Common myeloid progenitor, CD34-positive (primary cell): ENCODE measurements at places on chromosomes 2 and 18.
A peak's percentile ranks its signal among the peaks of the same experiment; 100 is the strongest.

- no peaks in the 10 kb centered on the region for H3K27me3 ChIP-seq
- no peak overlapping the region for H3K4me3 ChIP-seq
- no peak overlapping the region for H3K27ac ChIP-seq
- no peaks in the 10 kb centered on the region for H3K36me3 ChIP-seq
- no peak for DNase-seq
- H3K4me1 ChIP-seq = no peaks in the 10 kb centered on the region
These were observed 33.3 kb upstream of the ANKRD62 start for GRCh38 chr18:12060182-12060870.

- DNase-seq = no peak
- H3K4me1 ChIP-seq = no peaks in the 10 kb centered on the region
- no peak overlapping the region for H3K4me3 ChIP-seq
- no peaks in the 10 kb centered on the region for H3K27me3 ChIP-seq
- H3K36me3 ChIP-seq = peaks cover 79% of the 10 kb centered on the region
These were observed 26.4 kb downstream of the ELP2 start for GRCh38 chr18:36155851-36156757.

DNA sequence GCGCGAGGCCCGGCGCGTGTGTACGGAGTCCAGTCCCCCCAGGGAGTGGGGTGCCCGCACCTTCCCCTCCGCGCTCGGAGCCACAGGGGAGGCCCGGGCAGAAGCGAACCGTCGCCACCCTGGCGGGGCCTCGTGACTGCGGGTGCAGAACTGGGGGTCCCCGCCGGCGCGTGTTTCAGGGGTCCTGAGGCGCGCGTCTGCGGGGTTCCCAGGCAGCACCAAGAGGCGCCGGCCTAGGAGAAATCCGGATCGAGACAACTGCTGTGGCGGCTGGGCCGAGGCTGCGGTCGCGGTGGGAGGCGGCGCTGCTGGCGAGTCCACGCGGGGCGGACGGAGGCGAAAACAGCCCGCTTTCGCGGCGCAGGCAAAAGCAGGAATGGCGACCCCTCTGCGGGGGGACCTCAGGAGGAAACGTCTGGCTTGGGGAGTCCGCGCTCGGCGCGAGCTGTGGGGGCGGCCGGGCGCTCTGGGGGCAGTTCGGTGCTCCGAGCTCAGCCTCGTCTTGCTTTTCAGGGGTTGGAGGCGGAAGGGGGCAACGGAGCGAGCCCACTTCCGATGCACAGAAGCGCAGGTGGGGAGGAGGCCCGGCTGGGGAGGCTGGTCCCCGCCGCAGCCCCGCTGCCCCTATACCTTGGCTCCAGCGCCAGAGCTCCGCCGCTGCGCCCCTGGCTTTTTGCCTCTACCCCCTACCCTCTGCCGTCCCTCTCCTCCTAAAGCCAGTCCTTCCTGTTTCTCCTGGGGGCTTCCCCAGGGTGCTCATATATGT, 81.5 kb upstream of the LDLRAD4 start:
- H3K27me3 ChIP-seq = no peaks in the 10 kb centered on the region
- H3K4me1 ChIP-seq = peaks cover 30% of the 10 kb centered on the region
- peak overlapping the region; percentile 84 for H3K4me3 ChIP-seq
- H3K36me3 ChIP-seq = no peaks in the 10 kb centered on the region
- peak; percentile 71 for DNase-seq

DNA sequence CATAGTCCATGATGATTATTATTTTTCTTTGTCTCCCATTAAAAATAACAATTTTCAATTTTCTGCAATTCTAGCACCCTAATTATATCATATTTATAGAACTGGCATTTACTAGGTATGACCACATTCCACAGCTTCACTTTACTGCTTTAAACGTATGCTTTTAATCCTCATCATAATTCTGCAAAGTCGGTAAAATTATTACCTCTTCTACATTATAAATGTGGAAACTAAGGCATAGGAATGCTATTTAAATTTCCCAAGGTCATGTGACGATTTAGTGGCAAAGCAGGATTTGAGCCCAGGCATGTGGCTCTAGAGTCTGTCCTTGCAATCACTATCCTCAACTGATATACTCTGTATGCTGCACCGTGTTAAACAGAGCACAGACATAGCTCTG, 866.4 kb downstream of the EPHA4 start:
- H3K27ac ChIP-seq = no peak overlapping the region
- no peaks in the 10 kb centered on the region for H3K27me3 ChIP-seq
- no peaks in the 10 kb centered on the region for H3K36me3 ChIP-seq
- no peak overlapping the region for H3K4me3 ChIP-seq
- no peaks in the 10 kb centered on the region for H3K4me1 ChIP-seq

- no peak overlapping the region for H3K27ac ChIP-seq
- H3K4me1 ChIP-seq = no peaks in the 10 kb centered on the region
- H3K36me3 ChIP-seq = peaks cover 3% of the 10 kb centered on the region
- no peaks in the 10 kb centered on the region for H3K27me3 ChIP-seq
- no peak overlapping the region for H3K4me3 ChIP-seq
These were observed 86.4 kb downstream of the NCOA1 start for GRCh38 chr2:24577481-24577880.

GRCh38 chr18:32769071-32769585, 3.7 kb downstream of the KLHL14 start:
- no peak for DNase-seq
- no peak overlapping the region for H3K27ac ChIP-seq
- no peaks in the 10 kb centered on the region for H3K36me3 ChIP-seq
- no peak overlapping the region for H3K4me3 ChIP-seq

DNA sequence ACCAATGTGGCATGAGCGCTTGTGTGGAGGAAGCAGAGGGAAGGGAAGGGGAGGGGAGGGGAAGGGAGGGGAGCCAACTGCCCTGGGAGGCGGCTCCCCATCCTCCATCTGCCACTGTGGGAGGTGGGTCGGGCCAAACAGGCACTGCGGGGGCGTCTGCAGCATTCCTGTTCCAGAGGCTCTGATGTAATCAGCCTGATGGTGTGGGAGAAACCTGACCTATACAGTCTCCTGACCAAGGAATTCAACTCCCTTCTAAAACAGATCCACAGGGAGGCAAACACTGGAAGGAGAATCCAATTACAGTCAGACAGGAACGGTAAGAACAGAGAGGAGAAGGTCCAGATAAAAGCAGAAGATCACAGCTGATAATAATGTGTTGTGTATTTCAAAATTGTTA, 88.8 kb downstream of the CD8B2 start:
- no peak for DNase-seq
- no peaks in the 10 kb centered on the region for H3K27me3 ChIP-seq
- no peak overlapping the region for H3K27ac ChIP-seq
- no peak overlapping the region for H3K4me3 ChIP-seq
- H3K4me1 ChIP-seq = no peaks in the 10 kb centered on the region

GRCh38 chr18:32759611-32760167, 13.1 kb downstream of the KLHL14 start:
- no peak overlapping the region for H3K27ac ChIP-seq
- H3K36me3 ChIP-seq = no peaks in the 10 kb centered on the region

- no peaks in the 10 kb centered on the region for H3K4me1 ChIP-seq
- H3K36me3 ChIP-seq = no peaks in the 10 kb centered on the region
- DNase-seq = no peak
- H3K27me3 ChIP-seq = no peaks in the 10 kb centered on the region
- no peak overlapping the region for H3K27ac ChIP-seq
These were observed 49.0 kb downstream of the SDC1 start for GRCh38 chr2:20175931-20176330.

- H3K4me1 ChIP-seq = no peaks in the 10 kb centered on the region
- no peaks in the 10 kb centered on the region for H3K36me3 ChIP-seq
- H3K4me3 ChIP-seq = no peak overlapping the region
- H3K27me3 ChIP-seq = no peaks in the 10 kb centered on the region
These were observed 741.1 kb upstream of the SALL3 start for GRCh38 chr18:78238404-78239089.

DNA sequence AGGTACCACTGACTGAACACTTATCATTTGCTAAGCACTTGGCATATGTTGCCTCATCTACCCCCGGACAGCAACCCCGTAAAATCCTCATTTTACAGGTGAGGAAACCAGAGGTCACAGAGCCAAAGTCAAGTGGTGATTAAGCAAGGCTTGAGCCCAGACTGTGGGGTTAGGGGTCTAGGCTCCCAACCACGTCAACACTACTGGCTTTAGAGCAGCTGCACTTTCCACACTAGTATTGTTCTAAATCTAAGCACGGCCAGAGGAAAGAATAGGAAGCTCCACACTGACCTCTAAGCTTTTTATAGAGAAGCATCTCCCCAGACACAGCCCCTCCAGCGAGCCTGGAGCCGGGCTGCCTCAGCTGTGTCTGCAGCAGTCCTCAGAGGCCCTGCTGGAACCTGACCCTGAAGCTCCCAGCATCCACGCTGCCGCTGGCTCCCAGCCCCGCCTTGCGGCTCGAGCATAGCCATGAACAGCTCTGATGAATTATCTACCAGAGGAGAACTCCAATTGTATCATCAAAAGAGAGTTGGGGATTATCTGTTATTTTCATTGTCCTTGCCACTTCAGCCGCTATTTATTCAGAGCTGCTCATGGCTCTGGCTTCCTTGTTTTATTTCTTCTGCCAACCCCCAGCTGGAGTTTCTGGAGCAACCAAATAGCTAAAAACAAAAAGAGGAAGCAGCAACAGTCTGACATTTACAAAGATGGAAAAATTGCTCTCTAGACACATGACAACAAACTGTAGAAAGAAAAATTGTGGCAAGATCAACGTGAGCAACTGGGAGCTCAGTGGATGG, 62.2 kb upstream of the RTN4 start:
- H3K36me3 ChIP-seq = no peaks in the 10 kb centered on the region
- DNase-seq = peak; percentile 54
- peaks cover 21% of the 10 kb centered on the region for H3K4me1 ChIP-seq
- peak overlapping the region; percentile 71 for H3K27ac ChIP-seq

DNA sequence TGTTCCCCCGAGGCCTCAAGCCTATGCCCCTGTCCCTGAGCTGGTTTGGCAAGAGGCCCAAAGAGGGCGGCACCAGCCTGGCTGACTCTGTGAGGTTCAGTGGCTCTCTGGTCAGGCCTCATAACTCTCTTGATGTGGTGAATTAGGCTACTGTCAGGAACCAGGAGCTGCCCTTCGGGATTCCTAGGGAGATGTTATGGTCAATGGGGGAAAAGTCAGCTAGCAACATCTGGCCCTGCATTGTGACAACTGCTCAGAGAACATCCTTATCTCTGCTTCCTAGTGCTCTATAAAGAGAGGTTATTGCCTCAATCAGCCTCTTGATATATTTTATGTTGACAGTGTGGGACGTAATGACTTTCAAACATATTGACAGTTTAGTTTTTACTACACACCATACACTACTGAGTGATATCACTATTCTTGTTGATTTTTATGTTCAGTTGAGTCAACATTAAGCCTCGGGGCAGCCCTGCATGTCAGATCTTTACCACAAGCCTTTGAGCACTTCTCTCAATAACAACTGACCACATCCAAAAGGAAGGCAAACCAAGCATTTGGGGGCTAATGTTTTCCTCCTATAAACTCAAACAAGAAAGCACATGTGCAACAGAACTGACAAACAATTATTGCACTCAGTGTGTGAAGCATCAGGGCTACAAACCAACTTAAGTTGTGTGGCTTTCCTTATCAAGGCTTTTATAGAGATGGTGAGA, 448.3 kb upstream of the SLC14A2 start:
- H3K27ac ChIP-seq = no peak overlapping the region
- H3K4me3 ChIP-seq = no peak overlapping the region
- no peaks in the 10 kb centered on the region for H3K36me3 ChIP-seq
- H3K27me3 ChIP-seq = no peaks in the 10 kb centered on the region

GRCh38 chr2:52956766-52957165, 810.8 kb upstream of the CHAC2 start:
- H3K27ac ChIP-seq = no peak overlapping the region
- H3K4me3 ChIP-seq = no peak overlapping the region

DNA sequence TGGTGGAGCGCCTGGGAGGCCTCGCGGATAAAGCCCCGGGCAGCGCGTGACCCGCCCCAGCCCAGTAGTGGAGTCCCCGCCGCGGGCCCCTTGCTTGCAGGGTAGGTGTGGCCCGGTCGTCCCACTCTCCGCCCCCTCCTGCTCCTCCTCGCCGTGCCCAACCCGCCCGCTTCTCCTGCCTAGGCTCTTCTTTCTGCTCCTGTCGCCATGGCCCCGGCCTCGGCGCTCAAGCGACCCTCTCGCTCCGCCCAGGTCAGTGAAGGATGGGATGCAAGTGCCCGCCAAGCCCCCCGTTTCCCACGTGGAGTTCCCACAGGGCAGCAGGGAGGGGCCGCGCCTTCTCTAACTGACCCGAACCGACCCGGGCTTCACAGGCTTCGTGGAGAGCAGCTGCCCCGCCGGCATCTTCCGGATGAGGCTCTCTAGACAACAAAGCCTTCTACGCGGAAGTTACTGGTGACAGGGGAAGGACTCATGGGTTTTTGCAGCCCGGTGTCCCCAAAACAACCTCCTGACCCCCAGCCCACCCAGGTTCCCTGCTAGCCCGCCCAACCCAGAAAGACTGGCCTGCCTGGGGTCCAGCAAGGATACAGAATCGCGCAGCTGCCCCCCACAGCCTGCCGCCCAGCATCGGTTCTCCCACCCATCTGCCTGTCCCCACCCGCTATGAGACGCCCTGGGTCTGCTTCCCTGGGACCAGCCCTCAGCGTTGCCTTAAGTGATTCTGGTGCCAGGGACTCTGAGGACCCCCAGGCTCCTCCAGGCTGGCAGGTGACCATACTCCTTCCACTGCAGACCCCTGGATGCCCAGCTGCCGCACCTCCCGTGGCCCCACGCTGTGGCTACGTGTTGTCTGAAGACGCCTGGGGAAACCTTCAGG, 32.8 kb downstream of the TTC32 start:
- H3K36me3 ChIP-seq = no peaks in the 10 kb centered on the region
- H3K4me1 ChIP-seq = no peaks in the 10 kb centered on the region
- peak; percentile 65 for DNase-seq
- H3K27me3 ChIP-seq = no peaks in the 10 kb centered on the region
- H3K27ac ChIP-seq = no peak overlapping the region

DNA sequence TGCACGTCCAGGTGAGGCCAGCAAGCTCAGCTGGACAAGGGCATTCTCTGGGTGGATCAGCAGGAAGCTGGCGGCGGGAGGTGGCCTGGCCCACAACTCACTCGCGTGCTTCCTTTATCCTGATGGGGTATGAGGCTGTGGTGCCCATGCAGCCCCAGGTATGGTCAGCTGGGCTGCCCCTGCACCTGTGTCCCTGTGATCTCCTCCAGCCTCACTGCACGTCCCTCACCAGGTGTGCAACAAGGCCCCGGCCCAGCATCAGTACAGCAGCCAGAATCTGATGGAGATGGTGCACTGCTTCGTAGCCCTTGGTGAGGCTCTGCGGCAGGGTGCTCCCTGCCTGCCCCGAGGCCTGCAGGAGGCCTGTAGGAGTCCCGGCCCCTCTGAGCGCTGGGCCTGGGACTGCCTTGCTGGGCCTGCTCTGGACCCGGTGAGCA, 17.6 kb downstream of the MROH2A start:
- no peaks in the 10 kb centered on the region for H3K27me3 ChIP-seq
- no peak overlapping the region for H3K27ac ChIP-seq
- no peaks in the 10 kb centered on the region for H3K4me1 ChIP-seq
- H3K4me3 ChIP-seq = no peak overlapping the region
- H3K36me3 ChIP-seq = no peaks in the 10 kb centered on the region

GRCh38 chr2:16507655-16508489, 157.8 kb downstream of the CYRIA start:
- peaks cover 2% of the 10 kb centered on the region for H3K4me1 ChIP-seq
- no peaks in the 10 kb centered on the region for H3K27me3 ChIP-seq
- H3K36me3 ChIP-seq = no peaks in the 10 kb centered on the region
- DNase-seq = peak; percentile 58
- H3K27ac ChIP-seq = no peak overlapping the region

GRCh38 chr2:215611609-215612386, 175.9 kb upstream of the FN1 start:
- H3K4me3 ChIP-seq = no peak overlapping the region
- H3K36me3 ChIP-seq = no peaks in the 10 kb centered on the region
- no peaks in the 10 kb centered on the region for H3K4me1 ChIP-seq
- H3K27me3 ChIP-seq = no peaks in the 10 kb centered on the region
- DNase-seq = peak; percentile 19

- no peaks in the 10 kb centered on the region for H3K4me1 ChIP-seq
- H3K4me3 ChIP-seq = no peak overlapping the region
- no peaks in the 10 kb centered on the region for H3K36me3 ChIP-seq
- no peaks in the 10 kb centered on the region for H3K27me3 ChIP-seq
- no peak overlapping the region for H3K27ac ChIP-seq
- no peak for DNase-seq
These were observed 392.2 kb upstream of the CHST9 start for GRCh38 chr18:27577265-27577664.
